ENCODE measurements at places on chromosomes 7 and 10.
A peak's percentile ranks its signal among the peaks of the same experiment; 100 is the strongest.

- no peak for DNase-seq
Measured at GRCh38 chr7:159028508-159029401, 115.9 kb downstream of the VIPR2 start.

- DNase-seq, result no peak
Measured at GRCh38 chr7:30575910-30576309, 18.8 kb upstream of the GARS1 start.

GRCh38 chr7:37150180-37150579 lies 298.5 kb downstream of the ELMO1 start:
- DNase-seq, result no peak

GRCh38 chr7:13448243-13448642 lies 541.2 kb downstream of the ETV1 start:
- DNase-seq, result no peak

DNA sequence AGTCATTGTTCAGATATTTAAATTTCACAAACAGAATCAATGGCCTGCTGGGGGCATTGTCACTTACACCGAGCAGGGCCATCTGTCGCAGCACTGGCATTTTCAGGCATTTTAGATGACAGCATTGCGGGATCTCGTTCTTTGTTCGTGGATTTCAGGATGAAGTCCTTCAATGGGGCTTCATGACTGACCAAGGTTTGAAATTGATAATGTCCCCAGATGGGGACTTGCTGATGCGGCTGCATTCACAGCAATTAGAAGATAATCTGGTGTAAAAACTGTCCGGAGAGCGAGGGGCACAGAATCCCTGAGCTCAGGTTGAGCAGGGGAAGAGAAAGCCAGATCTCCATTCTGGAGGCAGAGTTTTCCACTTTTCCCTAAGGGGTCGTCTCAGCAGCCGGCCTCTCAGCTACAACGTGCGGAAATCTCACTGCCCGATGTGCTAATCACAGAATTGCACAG lies 1.9 kb upstream of the C7orf33 start:
- DNase-seq, result peak; percentile 46

DNA sequence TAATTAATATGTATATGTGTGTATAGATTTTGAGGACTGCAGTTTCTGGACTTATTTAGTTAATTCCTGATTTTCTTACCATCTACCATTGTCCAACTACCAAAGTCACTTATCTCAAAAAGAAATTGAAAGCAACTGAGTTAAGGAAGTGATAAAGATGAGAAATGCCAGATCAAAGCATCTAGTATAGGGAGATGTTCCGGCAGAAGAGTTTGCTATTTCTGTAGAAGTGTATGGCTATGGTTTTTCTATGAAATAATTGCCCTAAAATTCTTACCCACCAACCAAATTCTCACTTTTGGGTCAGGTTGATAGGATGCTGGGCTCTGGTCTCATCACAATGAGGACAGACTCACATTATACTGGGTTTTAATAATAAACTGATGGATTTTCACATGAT lies 64.0 kb upstream of the RAB11FIP2 start:
- no peak for DNase-seq

- no peak for DNase-seq
Measured at GRCh38 chr7:134777470-134777869, 2.0 kb upstream of the CALD1 start.

GRCh38 chr10:78408671-78409472 lies 375.2 kb downstream of the RPS24 start:
- DNase-seq, result no peak

- DNase-seq, result no peak
Measured at GRCh38 chr7:157840914-157841772, 504.3 kb downstream of the DNAJB6 start.

DNA sequence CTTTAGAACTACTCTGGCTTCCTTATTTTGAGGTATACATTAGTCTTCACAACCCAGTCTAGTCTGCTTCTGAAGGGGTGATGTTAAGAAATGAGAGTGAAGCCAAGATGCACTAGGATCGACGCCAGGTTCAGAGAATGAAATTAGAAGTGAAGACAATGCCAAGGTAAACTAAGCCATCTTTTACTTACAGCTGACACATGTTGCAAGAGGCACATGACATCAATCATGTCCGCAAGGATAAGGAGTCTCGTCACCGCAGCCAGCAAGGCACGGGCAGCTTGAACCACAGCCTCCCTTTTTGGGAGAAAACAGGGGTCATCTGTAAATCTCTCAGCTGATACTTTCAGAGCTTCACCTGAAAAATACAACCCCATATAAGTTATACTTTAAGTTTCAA lies 156.7 kb downstream of the CTNNA3 start:
- DNase-seq, result no peak

DNA sequence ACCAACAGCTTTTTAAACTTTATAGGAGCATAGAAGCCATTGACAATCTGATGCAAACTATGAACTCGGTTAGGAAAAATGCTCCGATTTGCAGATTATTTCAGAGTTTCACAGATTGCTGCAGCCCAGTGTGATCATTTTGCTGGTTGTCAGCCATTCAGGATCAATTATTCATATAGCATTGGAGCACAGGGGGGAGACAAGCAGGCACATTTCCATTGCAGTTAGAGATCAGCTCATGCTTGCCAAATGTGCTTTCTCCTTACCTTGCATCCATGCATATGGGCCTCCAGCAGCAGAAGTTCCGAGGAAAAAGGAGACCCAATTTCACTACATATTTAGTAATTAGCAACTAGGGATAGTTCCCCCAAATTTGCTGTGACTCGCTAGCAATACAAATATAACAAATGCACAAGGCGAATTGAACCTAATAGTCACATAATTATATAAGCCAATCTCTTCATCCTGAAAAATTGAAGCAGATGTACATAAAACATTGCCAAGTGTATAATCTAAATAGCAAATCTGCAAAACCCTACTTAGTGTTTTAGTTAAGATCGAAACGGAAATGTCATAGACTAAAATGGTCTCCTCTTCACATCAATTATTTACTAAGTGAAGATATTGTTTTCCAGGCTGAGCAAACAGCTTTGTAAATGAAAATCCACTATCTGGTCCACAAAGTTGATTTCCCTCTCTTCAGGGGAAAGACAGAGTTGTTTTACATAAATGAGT lies 49.5 kb upstream of the RSU1 start:
- DNase-seq, result no peak

GRCh38 chr7:1027242-1028043 lies 16.9 kb upstream of the GPR146 start:
- peak; percentile 71 for DNase-seq

GRCh38 chr7:668139-668931 lies 58.2 kb upstream of the DNAAF5 start:
- DNase-seq, result no peak
